ENCODE measurements at places on chromosomes 6 and 20.

- DNase-seq = no peak
Observed at GRCh38 chr6:131116755-131117360, 18.4 kb upstream of the AKAP7 start.

DNA sequence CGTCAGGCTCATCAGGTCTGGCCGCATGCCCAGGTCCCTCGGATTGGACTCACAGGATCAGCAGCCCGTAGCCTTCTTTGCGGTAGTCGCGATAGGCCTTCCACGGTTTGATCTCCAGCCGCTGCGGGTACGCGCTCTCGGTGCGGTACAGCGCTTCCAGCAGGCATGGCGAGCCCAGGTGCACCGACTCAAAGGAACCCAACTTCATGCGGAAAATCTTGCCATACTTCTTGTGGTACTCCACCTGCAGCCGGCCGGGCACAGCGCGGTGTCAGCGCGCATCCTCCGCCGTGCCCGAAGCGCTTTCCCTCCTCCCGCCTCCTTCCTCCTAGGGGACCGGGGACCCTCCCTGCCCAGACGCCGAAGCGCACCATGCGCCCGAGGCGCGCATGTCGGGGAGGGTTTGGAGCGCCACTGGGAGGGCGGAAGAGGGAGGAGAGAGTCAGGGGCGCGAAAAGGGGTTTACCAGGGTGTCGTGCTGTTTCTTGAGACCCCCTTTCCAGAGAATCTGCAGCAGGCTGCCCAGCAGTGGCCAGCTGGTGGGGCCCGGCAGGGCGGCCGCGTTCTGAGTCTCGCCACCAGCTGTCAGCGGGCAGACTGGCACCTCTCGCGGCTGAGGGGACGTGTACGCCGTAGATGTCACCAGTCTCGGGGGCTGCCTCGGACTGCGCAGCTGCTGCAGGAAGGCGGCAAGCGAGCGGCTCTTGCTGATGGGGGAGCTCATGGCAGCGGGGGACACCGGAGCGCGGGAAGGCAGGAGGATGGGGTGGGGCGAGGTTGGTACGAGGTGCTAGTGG lies 732 bp downstream of the CYP24A1 start:
- peak; percentile 14 for DNase-seq

- no peak for DNase-seq
Observed at GRCh38 chr6:170483413-170483812, 69.7 kb downstream of the PSMB1 start.

DNA sequence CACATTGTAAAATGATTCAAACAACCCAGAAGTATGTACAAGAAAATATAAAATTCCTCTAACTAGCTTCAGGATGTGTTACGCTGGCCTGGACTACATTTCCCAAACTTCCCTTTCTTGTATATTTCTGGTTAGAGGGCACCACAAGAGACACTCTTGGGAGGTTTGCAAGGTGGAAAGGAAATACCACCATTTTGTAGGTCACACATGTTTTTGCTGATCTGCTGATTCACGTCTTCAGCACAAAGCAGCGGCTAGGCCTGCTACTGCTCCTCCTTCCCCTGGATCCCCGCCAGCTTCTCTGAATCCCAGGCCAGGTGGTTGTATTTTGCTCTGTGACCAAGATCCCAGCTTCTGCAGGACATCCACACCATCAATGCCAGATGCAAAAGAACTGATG lies 104.2 kb downstream of the AGPAT4 start:
- DNase-seq = no peak
